Neural crest cell (in vitro differentiated cells): ENCODE measurements at places on chromosomes 7 and 10. TPM values are rescaled to one million over a fixed set of nuclear protein-coding genes. Genes with fewer than 3 reads are reported as not detected.

DNA sequence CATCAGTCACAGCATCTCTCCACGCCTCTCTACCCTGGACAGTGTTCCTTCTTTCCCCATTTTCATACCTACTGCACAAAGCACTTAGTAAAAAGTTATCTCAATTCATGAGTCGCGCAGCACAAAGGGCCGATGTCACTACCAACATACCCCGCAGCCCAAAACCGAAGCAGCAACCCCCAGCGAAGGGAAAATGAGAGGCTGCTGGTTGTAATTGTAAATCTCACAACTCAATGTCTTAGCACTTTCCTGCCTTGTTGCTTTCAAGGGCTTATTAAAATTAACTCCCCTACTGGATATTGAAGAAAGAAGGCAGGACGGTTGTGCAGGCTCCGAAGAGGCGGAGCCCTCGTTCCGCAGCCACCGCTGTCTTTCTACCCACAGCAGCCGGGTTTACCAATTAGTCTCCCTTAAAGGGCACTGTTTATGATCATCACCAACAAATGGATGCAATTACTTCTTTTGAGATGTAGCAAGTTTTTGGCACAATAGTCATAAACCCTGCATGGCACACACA is 6.5 kb downstream of the DIP2C start:
- peak overlapping the region; percentile 5 for H3K4me3 ChIP-seq
- peaks cover 57% of the 10 kb centered on the region for H3K4me1 ChIP-seq
- H3K27me3 ChIP-seq: no peaks in the 10 kb centered on the region
- DNase-seq: no peak
- H3K27ac ChIP-seq: no peak overlapping the region
- H3K36me3 ChIP-seq: no peaks in the 10 kb centered on the region

Gene PNLIPRP2
- not detected in 2 replicates for total RNA-seq

Gene OR2A42
- total RNA-seq: 0.14 TPM in 1 of 2 replicates, not detected in the other

DNA sequence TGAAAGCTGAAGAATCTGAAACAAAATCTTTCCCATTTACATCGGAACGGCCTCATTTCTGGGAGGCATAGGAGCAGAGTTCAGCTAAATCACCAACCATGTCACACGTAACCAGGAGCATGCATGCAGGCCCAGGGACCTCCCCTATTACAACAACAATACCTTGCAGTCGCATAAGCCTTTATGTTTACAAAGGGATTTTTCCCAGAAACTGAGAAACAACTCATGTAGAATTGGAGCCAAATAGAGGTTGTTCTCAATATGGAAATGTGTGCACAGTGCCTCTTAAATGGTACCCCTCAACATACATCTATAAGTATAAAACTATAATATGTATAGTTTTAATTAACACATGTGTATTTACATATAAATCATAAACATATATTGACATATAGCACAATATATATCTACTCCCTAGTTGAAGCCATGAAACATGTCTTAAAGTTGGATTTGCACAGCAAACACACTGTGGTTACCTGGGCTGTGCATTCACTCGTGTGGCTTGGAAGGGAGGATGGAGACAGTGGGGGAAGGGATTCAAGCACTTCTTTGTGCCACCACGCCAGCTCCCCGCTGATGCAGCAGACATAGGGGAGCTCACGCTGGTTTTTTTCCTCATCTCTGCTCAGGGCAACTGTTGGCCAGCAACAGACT is 35.0 kb upstream of the DGKI start:
- no peaks in the 10 kb centered on the region for H3K27me3 ChIP-seq
- no peak overlapping the region for H3K4me3 ChIP-seq
- peaks cover 44% of the 10 kb centered on the region for H3K4me1 ChIP-seq
- no peak for DNase-seq
- H3K27ac ChIP-seq: no peak overlapping the region

GRCh38 chr10:88986549-88987242 is 3.9 kb upstream of the FAS start:
- H3K27ac ChIP-seq: no peak overlapping the region
- H3K4me3 ChIP-seq: no peak overlapping the region
- DNase-seq: no peak
- H3K36me3 ChIP-seq: no peaks in the 10 kb centered on the region
- peaks cover 25% of the 10 kb centered on the region for H3K27me3 ChIP-seq

GRCh38 chr10:112951359-112952281 is 1.6 kb downstream of the TCF7L2 start:
- H3K4me1 ChIP-seq: peaks cover 69% of the 10 kb centered on the region
- peak; percentile 62 for DNase-seq
- H3K36me3 ChIP-seq: no peaks in the 10 kb centered on the region
- peaks cover 15% of the 10 kb centered on the region for H3K27me3 ChIP-seq
- peak overlapping the region; percentile 98 for H3K4me3 ChIP-seq

Gene TCAF2
- 0.09 and 0.11 TPM in 2 replicates for total RNA-seq

Gene ELN
- 0.41 and 1.0 TPM in 2 replicates for total RNA-seq

DNA sequence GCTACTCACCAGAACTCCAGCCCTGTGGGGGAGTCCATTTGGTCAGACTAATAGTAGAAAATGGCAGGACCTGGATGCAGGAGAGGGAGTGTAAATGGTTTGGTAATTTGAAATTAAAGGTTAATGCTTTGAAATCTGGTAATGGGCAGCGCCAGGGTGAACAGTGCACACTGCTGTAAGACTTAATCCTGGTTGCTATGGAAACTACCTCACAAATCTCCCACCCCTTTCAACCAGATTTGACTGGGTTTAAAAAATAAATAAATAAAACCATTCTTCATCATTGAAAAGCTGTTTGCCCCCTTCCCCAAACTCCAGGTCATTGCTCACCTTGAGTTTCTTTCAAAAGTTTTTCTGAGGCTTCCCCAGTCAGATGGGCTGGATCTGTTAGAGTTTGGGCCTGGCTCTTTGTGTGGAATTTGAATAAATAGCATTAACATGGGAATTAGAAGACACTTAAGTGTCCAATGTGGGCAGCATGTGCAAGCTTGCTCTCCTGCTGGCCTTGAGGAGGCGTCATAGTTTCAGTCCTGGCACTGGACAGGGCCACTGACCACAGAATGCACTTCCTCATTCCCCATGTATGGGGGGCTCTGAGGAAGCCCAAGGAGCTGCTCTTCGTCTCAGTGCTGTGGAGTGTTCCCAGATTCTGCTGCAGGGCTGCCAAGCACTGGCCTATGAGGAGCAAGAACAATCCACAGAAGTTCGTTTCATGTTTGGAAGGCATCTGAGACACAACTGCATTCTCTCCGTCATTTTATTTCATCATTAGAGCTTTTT is 90.7 kb downstream of the LRRC4 start:
- no peak for DNase-seq
- H3K4me1 ChIP-seq: peaks cover 83% of the 10 kb centered on the region
- peak overlapping the region; percentile 69 for H3K27ac ChIP-seq
- no peaks in the 10 kb centered on the region for H3K27me3 ChIP-seq
